ENCODE measurements at places on chromosomes 2 and 18. TPM values are rescaled to one million over a fixed set of nuclear protein-coding genes. Genes with fewer than 3 reads are reported as not detected.

The GPATCH11 gene
- 8.1 TPM for total RNA-seq

The DQX1 gene
- total RNA-seq, result not detected

The RNF103 gene
- total RNA-seq, result 10.0 TPM

GRCh38 chr18:53441761-53442414 lies 782.6 kb downstream of the MBD2 start:
- no peak overlapping the region for H3K4me3 ChIP-seq
- H3K36me3 ChIP-seq, result no peaks in the 10 kb centered on the region
- DNase-seq, result no peak
- H3K27me3 ChIP-seq, result no peaks in the 10 kb centered on the region
- no peak overlapping the region for H3K27ac ChIP-seq

- no peak overlapping the region for H3K27ac ChIP-seq
- H3K36me3 ChIP-seq, result no peaks in the 10 kb centered on the region
- no peak for DNase-seq
Observed at GRCh38 chr2:1407950-1408675, 5.2 kb upstream of the TPO start.

DNA sequence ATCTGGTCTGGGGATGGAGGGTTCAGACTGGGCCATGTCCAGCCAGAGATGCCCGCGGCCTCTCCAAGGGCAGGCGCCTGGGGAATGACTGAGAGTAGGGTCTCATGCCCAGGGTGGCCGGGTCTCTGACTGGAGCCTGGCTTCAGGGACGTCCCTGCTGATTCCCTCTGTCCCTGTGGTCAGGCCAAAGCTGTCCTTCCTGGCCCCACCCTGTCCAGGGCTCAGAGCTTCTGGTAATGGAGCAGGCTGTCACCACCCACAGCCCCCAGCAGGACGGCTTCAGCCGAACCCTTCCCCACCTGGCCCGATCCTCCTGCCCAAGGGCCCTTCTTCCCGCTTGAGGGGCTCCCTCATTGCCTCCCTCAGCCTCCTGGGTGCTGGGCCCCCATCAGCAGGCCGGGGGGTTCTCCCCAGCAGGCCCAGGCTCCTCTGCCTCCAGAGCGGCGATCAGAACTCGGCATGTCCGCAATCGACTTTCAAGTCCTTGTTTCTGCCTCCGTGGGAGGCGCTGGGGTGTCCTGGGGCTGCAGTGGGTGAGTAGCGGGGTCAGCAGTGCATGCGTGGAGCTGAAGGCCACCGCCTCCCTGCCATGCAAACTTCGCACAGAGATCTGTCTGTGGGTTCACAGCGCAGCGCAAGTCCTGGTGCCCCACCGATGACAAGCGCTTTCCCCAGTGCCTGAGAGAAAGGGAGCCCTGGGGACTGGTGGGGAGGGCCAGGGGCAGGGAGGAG lies 18.3 kb downstream of the RAMP1 start:
- DNase-seq, result no peak
- no peaks in the 10 kb centered on the region for H3K36me3 ChIP-seq
- H3K4me3 ChIP-seq, result no peak overlapping the region
- H3K4me1 ChIP-seq, result peaks cover 35% of the 10 kb centered on the region
- no peak overlapping the region for H3K27ac ChIP-seq

GRCh38 chr18:543447-544078 lies 36.6 kb upstream of the CETN1 start:
- H3K4me3 ChIP-seq, result no peak overlapping the region
- H3K4me1 ChIP-seq, result no peaks in the 10 kb centered on the region
- no peaks in the 10 kb centered on the region for H3K36me3 ChIP-seq

DNA sequence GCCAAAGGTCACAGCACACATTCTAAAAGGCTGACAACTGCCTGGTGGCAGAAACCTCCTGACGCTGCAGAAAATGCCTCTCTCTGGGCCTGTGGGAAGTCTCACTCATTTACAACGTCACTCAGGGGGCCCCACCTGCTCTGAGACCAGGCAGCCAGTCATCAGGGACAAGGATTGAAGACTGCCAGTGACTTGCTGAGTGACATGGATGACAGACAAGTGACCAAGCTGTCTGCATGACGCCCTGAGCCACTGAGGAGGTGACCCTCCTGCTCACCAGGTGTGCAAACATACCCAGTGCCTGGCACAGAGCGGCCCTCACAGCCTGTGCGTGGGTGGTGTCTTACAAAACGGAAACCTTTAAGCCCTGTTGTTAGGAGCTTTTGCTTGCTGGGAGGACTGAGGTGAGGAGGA lies 392.4 kb downstream of the TNS1 start:
- no peak overlapping the region for H3K4me3 ChIP-seq
- H3K4me1 ChIP-seq, result no peaks in the 10 kb centered on the region
- H3K27ac ChIP-seq, result no peak overlapping the region
- no peak for DNase-seq

GRCh38 chr2:63506320-63506719 lies 82.0 kb downstream of the WDPCP start:
- H3K27ac ChIP-seq, result no peak overlapping the region
- H3K27me3 ChIP-seq, result no peaks in the 10 kb centered on the region
- H3K36me3 ChIP-seq, result no peaks in the 10 kb centered on the region
- DNase-seq, result no peak

- H3K27ac ChIP-seq, result no peak overlapping the region
- no peaks in the 10 kb centered on the region for H3K36me3 ChIP-seq
- peak; percentile 60 for DNase-seq
- H3K4me1 ChIP-seq, result peaks cover 8% of the 10 kb centered on the region
Observed at GRCh38 chr2:30511122-30512083, 64.4 kb downstream of the LCLAT1 start.

DNA sequence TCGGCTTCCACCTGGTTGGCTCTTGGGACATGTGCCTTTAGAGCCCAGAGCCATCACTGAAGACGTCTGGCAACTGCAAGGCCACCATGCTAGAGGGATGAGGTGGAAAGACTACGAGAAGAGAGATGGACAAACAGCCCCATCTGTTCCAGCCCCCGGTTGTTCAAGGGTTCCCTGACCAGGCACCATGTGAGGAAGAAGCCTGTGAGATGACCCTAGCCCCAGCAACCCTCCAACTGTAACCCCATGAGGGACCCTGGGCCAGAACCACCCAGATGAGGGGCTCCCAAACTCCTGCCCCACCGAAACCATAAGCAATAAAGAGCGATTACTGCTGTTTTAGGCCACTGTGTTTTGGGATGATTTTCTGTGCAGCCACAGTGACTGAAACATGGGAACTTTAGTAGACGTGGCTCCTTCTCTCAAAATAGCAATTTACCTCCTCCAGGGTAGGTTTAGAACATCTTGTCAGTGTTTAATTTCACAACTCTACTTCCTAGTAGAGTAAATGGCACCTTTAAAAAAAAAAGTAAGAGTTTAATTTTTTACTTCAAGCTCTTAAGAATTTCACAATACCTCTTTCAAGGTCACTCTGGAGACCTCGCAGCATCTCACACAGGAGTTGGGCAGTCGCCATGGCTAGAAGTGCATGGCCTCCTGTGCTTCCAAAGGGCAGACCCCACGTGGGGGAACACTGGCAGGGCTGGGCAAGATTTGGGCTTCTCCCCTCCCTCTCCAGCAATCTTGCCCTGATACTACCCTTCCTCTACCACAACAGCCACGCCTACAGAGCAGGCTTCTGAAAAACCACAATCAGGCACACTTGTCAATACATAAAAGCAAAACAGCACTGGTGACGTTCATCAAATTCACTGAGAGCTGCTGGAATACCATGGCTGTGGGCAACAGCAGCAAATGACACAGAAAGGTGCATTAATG lies 48.8 kb downstream of the TMEM163 start:
- no peaks in the 10 kb centered on the region for H3K4me1 ChIP-seq
- no peak overlapping the region for H3K27ac ChIP-seq
- DNase-seq, result no peak

DNA sequence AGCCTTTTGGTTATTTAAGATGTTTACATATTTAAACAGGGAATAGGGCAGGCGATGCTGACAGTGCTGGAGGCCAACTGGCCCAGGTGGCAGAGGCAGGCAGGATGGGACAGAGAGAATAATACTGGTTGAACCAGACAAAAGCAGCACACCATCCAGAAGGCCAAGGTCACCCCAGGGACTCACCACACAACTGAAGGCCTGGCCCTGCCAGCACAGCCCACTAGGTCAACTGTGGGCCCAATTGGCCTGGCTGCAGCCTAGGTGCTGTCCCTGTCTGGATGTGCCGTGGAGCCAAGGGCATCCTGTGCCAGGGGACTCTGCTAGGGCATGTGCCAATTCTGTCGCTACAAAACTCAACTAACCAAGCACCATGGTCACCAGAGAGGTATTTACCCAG lies 69.2 kb downstream of the RNF152 start:
- no peak for DNase-seq
- H3K4me1 ChIP-seq, result peaks cover 4% of the 10 kb centered on the region
- H3K36me3 ChIP-seq, result no peaks in the 10 kb centered on the region
- no peak overlapping the region for H3K27ac ChIP-seq
- H3K27me3 ChIP-seq, result no peaks in the 10 kb centered on the region

GRCh38 chr18:36700955-36701354 lies 127.8 kb downstream of the TPGS2 start:
- H3K4me3 ChIP-seq, result no peak overlapping the region
- H3K4me1 ChIP-seq, result peaks cover 4% of the 10 kb centered on the region
- no peaks in the 10 kb centered on the region for H3K36me3 ChIP-seq
- DNase-seq, result no peak
- H3K27me3 ChIP-seq, result no peaks in the 10 kb centered on the region
- no peak overlapping the region for H3K27ac ChIP-seq

All from IMR-90 (cell line).